ENCODE measurements at places on chromosomes 4 and X.

- no peak overlapping the region for H3K27ac ChIP-seq
- no peak for DNase-seq
- no peaks in the 10 kb centered on the region for H3K27me3 ChIP-seq
- H3K4me1 ChIP-seq = no peaks in the 10 kb centered on the region
- peaks cover 8% of the 10 kb centered on the region for H3K36me3 ChIP-seq
These were observed 183.4 kb downstream of the SPRY1 start for GRCh38 chr4:123579961-123580360.

DNA sequence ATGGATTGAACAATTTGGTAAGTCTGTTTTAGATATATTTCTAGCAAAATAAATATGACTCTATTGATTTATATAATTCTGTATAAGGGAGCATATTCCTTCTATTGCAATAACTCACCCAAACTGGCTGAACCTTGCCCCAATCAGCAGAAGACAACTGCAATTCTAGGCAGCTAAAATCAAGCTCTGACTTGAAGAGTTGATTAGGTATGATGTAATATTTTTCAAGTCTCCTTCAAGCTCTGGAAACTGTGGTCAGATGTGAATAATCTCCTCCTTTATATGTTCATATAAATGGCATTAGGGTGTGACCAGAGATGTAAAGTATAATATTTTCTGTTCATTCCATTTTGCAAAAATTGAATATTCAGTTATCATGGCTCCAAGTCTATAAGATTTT is 8.2 kb downstream of the RASSF6 start:
- no peaks in the 10 kb centered on the region for H3K36me3 ChIP-seq
- H3K4me3 ChIP-seq = no peak overlapping the region
- no peaks in the 10 kb centered on the region for H3K27me3 ChIP-seq
- H3K27ac ChIP-seq = no peak overlapping the region
- no peak for DNase-seq

DNA sequence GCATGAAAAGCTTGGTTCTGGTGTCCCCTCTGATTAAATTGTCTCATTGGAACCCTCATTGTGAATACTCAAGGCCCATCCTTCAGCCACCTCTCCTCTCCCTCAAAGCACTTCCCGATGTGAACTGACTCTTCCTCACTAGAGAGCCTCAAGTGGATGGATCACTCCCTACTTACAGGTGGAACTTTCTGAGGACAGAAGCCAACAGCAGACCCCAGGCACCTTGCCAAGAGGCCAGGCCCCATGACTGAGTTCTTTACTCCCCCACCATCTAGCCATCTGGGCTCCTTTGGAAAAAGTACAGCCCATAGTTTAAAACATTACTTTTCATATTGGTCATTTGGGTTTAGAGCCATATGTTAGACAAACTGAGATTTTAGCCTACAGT is 224.1 kb downstream of the SHROOM3 start:
- no peak overlapping the region for H3K4me3 ChIP-seq
- no peaks in the 10 kb centered on the region for H3K36me3 ChIP-seq
- DNase-seq = no peak
- no peaks in the 10 kb centered on the region for H3K4me1 ChIP-seq
- H3K27ac ChIP-seq = no peak overlapping the region

GRCh38 chrX:111264385-111264784 is 5.9 kb downstream of the CAPN6 start:
- H3K36me3 ChIP-seq = no peaks in the 10 kb centered on the region
- no peaks in the 10 kb centered on the region for H3K4me1 ChIP-seq
- H3K27me3 ChIP-seq = no peaks in the 10 kb centered on the region
- H3K27ac ChIP-seq = no peak overlapping the region
- no peak overlapping the region for H3K4me3 ChIP-seq

DNA sequence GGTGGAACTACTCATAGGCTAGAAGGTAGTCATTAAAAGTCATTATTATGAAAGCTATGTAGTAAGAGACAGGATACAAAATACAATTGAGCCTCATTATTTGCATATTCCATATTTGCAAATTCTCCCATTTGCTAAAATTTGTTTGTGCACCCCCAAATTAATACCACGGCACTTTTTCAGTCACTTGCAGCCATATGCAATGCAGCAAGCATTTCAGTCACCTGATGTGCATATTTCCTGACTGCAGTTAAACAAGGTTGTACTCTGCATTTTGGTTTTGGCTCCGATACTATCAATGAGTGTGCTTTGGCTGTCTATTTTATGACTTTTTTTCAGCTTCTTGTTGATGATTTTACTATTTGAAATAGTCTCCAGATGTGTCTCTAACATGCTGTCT is 62.9 kb downstream of the ZNF330 start:
- H3K4me1 ChIP-seq = no peaks in the 10 kb centered on the region
- DNase-seq = no peak
- no peak overlapping the region for H3K27ac ChIP-seq
- H3K36me3 ChIP-seq = no peaks in the 10 kb centered on the region
- H3K4me3 ChIP-seq = no peak overlapping the region

GRCh38 chr4:71752383-71753042 is 31.4 kb downstream of the GC start:
- no peaks in the 10 kb centered on the region for H3K36me3 ChIP-seq
- peak overlapping the region; percentile 93 for H3K27ac ChIP-seq
- DNase-seq = no peak

DNA sequence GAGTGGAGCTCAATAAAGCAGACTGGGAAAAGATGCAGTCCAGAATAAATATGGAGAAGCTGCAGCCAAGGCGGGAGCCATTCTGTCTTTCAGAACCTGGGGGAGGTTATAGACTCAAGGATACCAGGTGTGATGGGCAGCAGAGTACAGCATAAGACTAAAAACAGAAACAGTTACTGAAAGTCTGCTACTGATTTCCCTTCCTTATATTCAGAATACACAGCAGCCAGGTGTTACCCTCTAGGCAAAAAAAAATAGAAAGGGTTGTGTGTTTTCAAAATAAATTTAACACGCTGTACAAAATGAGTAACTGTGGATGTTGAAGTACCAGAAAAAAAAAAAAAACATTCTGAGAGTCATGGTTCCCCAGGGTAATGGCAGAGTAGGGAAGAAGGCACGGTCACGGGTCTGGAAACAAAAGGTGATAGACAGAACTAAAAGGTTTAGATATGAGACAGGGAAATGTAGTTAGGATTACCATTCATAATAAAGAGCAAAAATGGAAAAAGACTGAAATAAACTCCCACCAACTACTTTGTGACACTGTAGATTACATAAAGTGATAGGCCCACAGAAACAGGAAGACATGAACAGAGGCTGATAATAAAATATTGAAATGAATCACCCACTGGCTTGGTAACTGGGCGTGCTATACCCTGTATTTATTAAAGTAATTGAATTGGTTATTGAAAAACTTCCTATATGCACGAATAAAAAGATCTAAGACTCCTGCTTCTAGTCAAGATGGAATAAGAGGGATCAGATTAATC is 10.8 kb upstream of the HHIP start:
- no peak for DNase-seq
- H3K36me3 ChIP-seq = no peaks in the 10 kb centered on the region
- no peaks in the 10 kb centered on the region for H3K27me3 ChIP-seq
- H3K27ac ChIP-seq = no peak overlapping the region

GRCh38 chrX:132718431-132718958 is 229.7 kb upstream of the MBNL3 start:
- H3K27me3 ChIP-seq = no peaks in the 10 kb centered on the region
- DNase-seq = no peak
- no peaks in the 10 kb centered on the region for H3K36me3 ChIP-seq
- no peak overlapping the region for H3K27ac ChIP-seq
- no peaks in the 10 kb centered on the region for H3K4me1 ChIP-seq

Measured in H9 (cell line).